ENCODE measurements at places on chromosomes 5 and 9. TPM values are rescaled to one million over a fixed set of nuclear protein-coding genes. Genes with fewer than 3 reads are reported as not detected.

GRCh38 chr5:123439709-123440108 lies 16.5 kb upstream of the CEP120 start:
- no peak overlapping the region for H3K4me3 ChIP-seq
- H3K27ac ChIP-seq, result no peak overlapping the region
- DNase-seq, result no peak
- H3K36me3 ChIP-seq, result no peaks in the 10 kb centered on the region
- no peaks in the 10 kb centered on the region for H3K4me1 ChIP-seq

GRCh38 chr9:109517901-109518377 lies 19.8 kb upstream of the PTPN3 start:
- H3K27ac ChIP-seq, result peak overlapping the region; percentile 27
- DNase-seq, result no peak
- no peaks in the 10 kb centered on the region for H3K36me3 ChIP-seq
- H3K4me3 ChIP-seq, result no peak overlapping the region
- no peaks in the 10 kb centered on the region for H3K4me1 ChIP-seq
- H3K27me3 ChIP-seq, result no peaks in the 10 kb centered on the region

PDGFRB gene
- total RNA-seq, result 362 TPM

PCDHA7 gene
- 0.54 TPM for total RNA-seq

TRIP13 gene
- total RNA-seq, result not detected

DNA sequence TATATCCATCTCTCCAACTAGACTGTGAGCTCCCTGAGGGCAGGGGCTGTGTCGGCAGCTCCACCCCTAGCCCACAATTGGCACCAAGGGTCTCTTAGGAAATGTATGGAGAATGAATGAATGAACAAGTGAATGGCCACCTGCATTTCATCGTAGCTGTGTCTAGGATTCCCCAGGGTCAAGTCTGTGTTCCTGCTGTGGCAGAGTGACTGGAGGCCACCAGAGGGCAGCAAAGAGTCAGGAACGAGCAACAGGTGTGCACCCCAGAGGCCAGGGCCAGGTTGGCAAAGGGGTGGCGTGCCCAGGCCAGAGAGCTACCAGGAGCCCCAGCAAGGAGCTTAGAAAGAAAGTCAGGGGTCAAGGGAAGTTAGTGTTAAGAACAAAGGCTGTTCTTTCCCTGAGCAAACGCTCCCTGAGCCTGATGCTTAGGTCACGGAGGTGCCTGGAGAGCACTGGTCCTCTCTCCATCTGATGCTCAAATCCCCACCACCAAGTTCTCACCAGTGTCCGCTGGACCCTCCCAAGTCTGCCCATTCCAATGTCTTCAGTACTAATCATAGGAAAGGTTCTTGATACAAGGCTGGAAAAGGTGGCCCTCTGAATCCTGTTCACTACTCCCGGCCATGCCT lies 160.7 kb downstream of the PAX5 start:
- no peak for DNase-seq
- H3K36me3 ChIP-seq, result no peaks in the 10 kb centered on the region
- H3K27ac ChIP-seq, result no peak overlapping the region
- no peaks in the 10 kb centered on the region for H3K27me3 ChIP-seq
- no peaks in the 10 kb centered on the region for H3K4me1 ChIP-seq
- H3K4me3 ChIP-seq, result no peak overlapping the region

DNA sequence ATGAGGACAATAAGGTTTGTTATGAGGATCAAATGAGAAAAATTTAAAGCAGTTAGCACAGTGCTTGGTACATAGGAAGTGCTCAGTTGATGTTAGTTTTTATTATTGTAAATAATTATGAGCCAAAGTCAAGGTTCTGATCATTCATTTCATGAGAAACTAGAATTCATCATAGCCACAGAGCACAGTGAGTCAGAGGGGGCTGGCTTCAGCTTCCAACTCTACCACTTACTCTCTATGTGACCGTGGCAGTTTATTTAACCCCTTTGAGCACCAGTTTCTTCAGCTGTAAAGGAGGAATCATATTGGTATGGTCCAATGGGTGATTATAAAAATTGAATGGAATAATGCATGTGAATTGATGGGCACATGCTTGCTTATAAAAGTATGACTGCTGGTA lies 39.4 kb downstream of the KLHL3 start:
- no peak overlapping the region for H3K4me3 ChIP-seq
- no peak for DNase-seq
- no peaks in the 10 kb centered on the region for H3K27me3 ChIP-seq
- no peak overlapping the region for H3K27ac ChIP-seq
- no peaks in the 10 kb centered on the region for H3K4me1 ChIP-seq
- peaks cover 13% of the 10 kb centered on the region for H3K36me3 ChIP-seq

ENTREP1 gene
- 2.1 TPM for total RNA-seq
